NCI-H1417 treated with DMSO at 0.1 percent for 48 hours (cell line): ENCODE measurements at places on chromosomes 1 and 21.

DNA sequence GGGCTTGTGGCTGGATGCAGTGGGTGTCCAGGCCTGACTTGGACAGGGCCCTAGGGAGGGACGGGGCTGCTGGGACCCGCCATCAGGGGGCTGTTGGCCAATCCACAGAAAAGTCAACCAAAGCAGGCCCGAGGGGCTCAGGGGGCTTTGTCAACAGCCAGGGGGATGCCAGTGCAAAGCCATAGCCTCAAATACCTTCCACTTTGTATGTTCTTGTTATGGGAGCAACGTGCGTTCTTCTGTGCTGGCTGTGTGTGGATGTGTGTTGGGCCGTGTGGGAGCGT, 35.4 kb upstream of the ARF1 start:
- DNase-seq = no peak

DNA sequence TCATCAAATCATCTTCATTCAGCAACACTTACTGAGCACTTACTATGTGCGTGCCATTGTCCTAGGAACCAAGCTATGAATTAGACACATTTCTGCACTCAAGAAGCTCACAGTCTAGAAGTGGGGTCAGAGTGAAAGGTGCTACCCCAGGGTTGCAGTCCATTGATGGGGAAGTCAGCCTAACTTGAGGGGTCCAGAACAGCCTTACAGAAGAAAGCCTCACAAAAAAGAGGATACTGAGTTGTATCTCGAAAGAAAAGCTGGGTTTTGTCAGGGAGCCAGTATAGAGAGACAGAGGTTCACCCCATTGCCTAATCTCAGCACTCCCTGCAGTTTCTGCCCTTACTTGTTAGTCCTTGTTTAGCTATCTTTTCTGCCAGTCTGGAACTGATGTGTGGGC, 153.1 kb upstream of the JUN start:
- no peak for DNase-seq

DNA sequence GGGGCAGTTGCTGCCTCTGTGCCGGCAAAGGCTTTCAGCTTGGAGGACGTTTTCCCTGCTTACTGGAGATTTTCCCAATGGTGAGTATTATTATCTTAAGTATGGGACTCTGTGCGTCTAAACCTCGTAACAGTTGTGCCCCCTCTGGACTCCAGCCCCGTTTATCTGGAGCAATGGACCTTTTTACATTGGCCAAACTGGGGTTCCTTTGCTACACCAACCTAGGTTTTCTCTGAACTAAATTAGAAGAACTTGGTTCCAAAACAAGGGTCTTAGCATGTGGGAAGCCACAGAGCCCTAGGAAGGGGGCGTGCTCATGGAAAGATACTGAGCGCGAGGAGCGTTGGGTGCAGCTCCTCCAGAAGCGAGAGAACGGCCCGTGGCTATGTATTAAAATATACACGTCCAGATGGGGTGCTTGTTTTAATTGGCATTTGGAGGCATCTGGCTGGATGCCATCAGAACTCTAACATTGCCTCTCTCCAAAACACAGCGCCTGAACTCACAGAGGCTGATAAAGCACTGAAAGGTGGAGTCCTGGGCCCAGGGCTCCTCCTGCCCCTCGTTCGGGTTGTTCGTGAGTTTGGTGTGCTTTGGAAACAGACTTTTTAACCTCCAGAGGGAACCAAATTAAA, 28.4 kb downstream of the POFUT2 start:
- DNase-seq = no peak

- no peak for DNase-seq
These were observed 99.8 kb downstream of the PTPN14 start for GRCh38 chr1:214451596-214451995.

- DNase-seq = no peak
These were observed 47.6 kb downstream of the RHOU start for GRCh38 chr1:228782662-228783417.

GRCh38 chr1:40224040-40224439, 23.7 kb upstream of the TMCO2 start:
- DNase-seq = no peak

GRCh38 chr1:151085953-151086559, 15.5 kb downstream of the GABPB2 start:
- no peak for DNase-seq
